Esophagus squamous epithelium (tissue), 5 donors: ENCODE measurements at places on chromosomes 7 and 10.

DNA sequence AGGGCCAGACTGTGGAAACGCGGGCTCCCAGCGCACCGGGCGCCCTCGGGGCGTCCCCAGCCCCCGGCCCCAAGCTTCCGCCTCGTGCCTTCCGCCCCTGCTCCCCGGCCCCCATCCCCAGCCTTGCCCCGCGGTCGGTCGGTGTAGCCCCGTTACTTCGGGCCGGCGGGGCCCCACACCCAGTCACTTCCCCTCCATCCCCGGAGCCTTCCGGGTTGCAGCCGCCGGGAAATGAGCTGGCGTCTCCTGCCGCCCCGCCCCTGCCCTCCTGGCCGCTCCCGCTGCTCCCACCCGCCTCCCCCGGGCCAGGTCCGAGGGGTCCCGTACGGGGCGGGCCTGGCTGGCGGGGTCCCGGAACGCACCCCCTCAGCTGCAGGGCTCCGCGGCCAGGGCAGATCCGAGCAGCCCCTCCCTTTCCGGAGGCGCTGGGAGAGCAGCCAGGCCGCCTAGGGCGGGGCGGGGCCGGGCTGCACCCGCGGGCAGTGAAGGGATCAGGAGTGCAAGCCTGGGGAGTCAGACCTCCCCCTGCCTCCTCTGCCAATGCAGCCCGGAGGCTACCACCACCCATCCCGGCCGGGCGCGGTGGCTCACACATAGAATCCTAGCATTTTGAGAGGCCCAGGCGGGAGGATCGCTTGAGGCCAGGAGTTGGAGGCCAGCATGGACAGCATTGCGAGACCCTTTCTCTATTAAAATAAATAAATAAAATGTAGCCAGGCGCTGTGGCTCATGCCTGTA lies 709 bp downstream of the ARPC1B start:
- no peak for DNase-seq

GRCh38 chr7:37352974-37353948 lies 95.4 kb downstream of the ELMO1 start:
- no peak for DNase-seq

- DNase-seq: no peak
These were observed 69.4 kb upstream of the OGDHL start for GRCh38 chr10:49831352-49832035.

GRCh38 chr10:74063256-74063655 lies 65.3 kb downstream of the VCL start:
- DNase-seq: no peak

- no peak for DNase-seq
These were observed 862.3 kb downstream of the TYW1 start for GRCh38 chr7:67858931-67859330.

DNA sequence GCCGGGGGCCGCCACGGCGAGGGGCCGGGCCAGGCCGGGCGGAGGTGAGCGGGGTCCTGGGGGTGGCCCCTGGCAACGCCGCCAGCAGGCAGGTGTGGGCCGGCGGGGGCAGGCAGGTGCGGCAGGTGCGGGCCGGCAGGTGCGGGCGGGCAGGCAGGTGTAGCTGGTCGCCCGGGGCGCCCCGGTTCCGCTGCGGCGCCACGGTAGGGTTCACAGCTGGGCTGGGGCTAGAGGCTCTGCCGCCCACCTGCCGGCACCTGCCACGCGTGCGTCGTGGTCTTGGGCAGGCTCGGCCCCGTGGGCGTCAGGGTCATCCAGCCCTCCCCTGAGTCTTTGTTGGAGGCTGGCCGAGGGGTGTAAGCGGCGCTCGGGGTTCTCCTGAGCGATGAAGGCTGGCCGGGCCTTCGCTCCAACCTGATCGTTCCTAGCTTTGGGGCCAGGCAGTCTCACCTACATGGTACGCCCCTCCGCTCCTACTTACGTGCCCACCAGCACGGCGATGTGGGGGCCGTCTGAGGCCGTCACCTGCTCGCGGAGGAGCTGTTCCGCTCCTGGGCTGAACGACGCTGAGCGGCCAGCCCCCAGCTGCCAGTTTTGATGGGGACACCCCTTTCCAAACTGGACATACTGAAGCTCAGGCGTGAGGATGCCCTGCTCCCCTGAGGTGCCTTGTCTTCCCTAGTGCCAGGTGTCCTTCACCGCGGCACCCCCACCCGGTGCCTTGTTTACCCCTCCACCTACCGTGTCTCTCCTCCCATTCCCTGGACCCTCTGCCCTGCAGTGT lies 493 bp downstream of the ZMIZ2 start:
- no peak for DNase-seq

DNA sequence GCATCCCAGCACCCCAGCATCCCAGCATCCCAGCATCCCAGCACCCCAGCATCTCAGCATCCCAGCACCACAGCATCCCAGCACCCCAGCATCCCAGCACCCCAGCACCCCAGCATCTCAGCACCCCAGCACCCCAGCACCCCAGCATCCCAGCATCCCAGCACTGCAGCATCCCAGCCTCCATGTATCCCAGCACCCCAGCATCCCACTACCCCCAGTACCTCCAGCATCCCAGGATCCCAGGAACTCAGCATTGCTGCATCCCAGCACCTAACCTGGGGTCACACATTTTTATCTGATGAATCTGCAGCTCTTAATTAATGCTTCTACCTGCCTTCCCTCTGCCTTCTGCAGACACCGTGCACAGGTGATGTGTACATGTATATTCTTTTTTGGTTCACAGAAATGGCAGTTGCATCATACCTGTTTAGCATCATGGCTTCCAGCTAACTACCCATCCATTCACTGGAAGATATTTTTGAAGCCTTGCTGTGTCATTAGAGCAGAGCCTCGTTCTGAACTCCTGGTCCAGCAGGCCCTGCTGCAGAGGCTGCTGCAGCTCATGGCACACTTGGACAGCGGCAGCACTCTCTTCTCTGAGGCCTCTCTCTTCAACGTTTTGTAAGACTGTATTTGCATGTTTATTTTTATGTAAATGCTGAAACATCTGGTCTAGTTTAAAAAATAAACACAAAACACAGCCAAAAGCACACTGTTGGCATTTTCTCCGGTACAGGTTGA lies 4.6 kb upstream of the CFAP46 start:
- DNase-seq: no peak

DNA sequence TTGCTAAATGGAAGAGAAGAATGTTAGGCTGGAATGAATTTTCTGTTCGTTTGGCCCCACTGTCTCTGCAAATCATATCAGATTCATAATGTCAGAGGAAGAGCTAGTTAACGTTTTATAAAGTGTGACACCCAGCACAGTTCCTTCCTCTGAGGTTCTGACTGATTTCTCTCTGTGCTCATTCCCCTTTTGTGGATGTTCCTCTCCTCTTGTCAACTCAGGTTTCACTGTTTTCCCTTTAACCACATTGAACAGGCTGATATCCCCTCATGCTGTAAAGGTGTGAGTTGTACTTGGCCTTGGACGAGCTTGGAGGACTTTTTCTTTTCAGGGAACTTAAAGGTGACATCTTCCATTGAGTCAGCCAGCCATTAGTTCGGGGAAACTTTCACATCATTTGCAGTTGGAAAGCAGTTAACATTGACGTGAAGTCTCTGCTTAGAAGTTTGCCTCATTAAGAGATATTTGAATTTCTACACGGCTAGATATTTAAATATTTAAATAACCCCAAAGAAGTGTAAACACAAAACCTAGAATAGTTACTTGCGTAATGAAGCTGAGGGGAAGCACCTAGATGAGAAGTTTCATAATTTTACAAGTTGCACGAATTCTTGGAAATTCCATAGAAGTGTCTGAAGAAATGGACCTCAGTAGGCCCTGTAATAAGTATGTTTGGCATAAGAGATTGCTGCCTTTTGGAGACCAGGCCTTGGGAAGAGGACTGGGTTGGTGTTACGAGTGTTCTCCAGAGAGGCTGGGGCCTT lies 101.5 kb upstream of the EGR2 start:
- no peak for DNase-seq
